ENCODE measurements at places on chromosomes 1 and 21.

GRCh38 chr1:171583591-171584201, 38.3 kb upstream of the MYOCOS start:
- H3K36me3 ChIP-seq = peaks cover 70% of the 10 kb centered on the region
- no peak for DNase-seq
- no peaks in the 10 kb centered on the region for H3K4me1 ChIP-seq
- no peak overlapping the region for H3K27ac ChIP-seq

- DNase-seq = no peak
- peak overlapping the region; percentile 25 for H3K27ac ChIP-seq
- H3K4me1 ChIP-seq = peaks cover 4% of the 10 kb centered on the region
- H3K4me3 ChIP-seq = no peak overlapping the region
Observed at GRCh38 chr1:25460020-25460419, 29.3 kb downstream of the MACO1 start.

DNA sequence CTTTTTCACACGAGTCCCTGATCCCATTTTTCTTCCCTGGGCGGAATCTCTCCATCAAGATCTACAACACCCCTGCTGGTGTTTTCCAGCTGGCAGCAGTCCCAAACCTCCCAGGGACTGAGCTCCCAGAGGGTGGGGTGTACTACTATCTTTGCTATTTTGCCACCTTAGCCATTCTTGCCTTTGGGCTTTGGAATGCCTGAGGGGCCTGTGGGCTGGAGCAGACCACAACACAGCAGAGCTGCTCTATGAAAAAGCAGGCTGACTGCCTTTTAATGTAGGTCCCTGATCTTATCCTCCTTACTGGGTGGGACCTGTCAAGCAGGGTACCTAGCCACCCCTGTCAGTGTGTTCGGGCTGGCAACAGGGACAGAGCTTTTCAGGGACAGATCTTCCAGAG, 91.9 kb downstream of the KCNT2 start:
- no peak overlapping the region for H3K27ac ChIP-seq
- no peaks in the 10 kb centered on the region for H3K4me1 ChIP-seq
- no peak overlapping the region for H3K4me3 ChIP-seq
- no peaks in the 10 kb centered on the region for H3K36me3 ChIP-seq

DNA sequence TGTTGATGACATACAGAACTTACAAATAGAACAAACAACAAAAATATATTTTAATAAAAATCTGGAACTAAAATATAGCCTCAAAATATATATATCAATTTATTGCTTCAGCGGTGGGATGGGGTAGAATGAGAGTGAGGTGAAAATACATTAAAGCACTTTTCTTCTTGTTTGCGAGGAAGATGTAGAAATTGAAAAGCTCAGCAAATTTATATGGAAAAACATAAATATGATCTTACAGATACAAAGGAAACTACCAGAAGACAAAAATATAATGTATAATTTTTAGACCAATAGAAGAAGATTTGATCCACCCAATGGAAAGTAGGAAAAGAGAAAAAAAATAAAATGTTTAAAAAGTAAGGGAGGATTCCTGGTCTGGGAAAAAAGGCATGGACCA, 372.2 kb downstream of the DISC1 start:
- H3K36me3 ChIP-seq = no peaks in the 10 kb centered on the region
- no peak for DNase-seq
- H3K4me1 ChIP-seq = no peaks in the 10 kb centered on the region
- H3K27ac ChIP-seq = no peak overlapping the region

- peaks cover 3% of the 10 kb centered on the region for H3K27me3 ChIP-seq
- no peaks in the 10 kb centered on the region for H3K36me3 ChIP-seq
- no peak overlapping the region for H3K4me3 ChIP-seq
- no peaks in the 10 kb centered on the region for H3K4me1 ChIP-seq
- no peak for DNase-seq
Observed at GRCh38 chr1:34087986-34088385, 77.0 kb downstream of the CSMD2 start.

- H3K36me3 ChIP-seq = no peaks in the 10 kb centered on the region
- H3K4me3 ChIP-seq = no peak overlapping the region
- no peaks in the 10 kb centered on the region for H3K4me1 ChIP-seq
- DNase-seq = no peak
- H3K27ac ChIP-seq = no peak overlapping the region
- no peaks in the 10 kb centered on the region for H3K27me3 ChIP-seq
Observed at GRCh38 chr1:71294178-71294577, 213.3 kb upstream of the ZRANB2 start.

- H3K36me3 ChIP-seq = peaks cover 81% of the 10 kb centered on the region
- H3K27ac ChIP-seq = no peak overlapping the region
- H3K4me1 ChIP-seq = peaks cover 2% of the 10 kb centered on the region
- H3K4me3 ChIP-seq = no peak overlapping the region
Observed at GRCh38 chr1:24666794-24667193, 23.7 kb downstream of the SRRM1 start.

DNA sequence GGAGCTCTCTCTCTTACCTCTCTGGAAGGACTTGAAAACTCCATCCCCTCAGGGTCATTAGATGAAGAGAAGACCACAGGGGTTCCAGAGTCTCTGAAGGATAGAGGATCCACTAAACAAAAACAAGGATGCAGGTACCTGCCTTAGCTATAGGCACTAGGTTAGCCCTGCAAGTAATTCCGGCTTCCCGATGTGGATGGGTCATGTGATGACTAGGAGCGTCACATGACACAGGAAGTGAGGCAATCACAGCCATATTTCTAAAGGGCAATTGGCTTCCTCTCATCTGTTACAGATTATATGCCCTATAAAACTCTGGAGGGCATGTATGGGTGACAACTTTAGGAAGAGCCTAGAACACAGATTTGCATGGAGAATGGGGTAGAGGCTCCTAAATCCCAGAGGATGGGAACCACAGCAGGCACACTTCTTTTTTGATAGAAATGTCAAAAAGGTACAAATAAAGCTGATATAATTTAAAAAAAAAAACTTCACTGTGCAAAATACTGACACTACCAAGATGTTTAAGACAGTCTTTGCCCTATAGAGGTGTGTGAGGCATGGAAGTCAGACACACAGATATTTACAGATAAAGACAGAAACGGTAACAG, 14.1 kb downstream of the ENTREP3 start:
- peaks cover 23% of the 10 kb centered on the region for H3K4me1 ChIP-seq
- H3K27ac ChIP-seq = no peak overlapping the region
- H3K36me3 ChIP-seq = peaks cover 11% of the 10 kb centered on the region
- H3K4me3 ChIP-seq = peak overlapping the region; percentile 41
- H3K27me3 ChIP-seq = no peaks in the 10 kb centered on the region

- H3K36me3 ChIP-seq = no peaks in the 10 kb centered on the region
- DNase-seq = no peak
- no peak overlapping the region for H3K4me3 ChIP-seq
- no peaks in the 10 kb centered on the region for H3K27me3 ChIP-seq
Observed at GRCh38 chr1:77342745-77343144, 60.9 kb downstream of the AK5 start.

GRCh38 chr1:14912839-14913481, 240.6 kb upstream of the TMEM51 start:
- H3K27ac ChIP-seq = no peak overlapping the region
- no peaks in the 10 kb centered on the region for H3K27me3 ChIP-seq
- no peaks in the 10 kb centered on the region for H3K36me3 ChIP-seq

DNA sequence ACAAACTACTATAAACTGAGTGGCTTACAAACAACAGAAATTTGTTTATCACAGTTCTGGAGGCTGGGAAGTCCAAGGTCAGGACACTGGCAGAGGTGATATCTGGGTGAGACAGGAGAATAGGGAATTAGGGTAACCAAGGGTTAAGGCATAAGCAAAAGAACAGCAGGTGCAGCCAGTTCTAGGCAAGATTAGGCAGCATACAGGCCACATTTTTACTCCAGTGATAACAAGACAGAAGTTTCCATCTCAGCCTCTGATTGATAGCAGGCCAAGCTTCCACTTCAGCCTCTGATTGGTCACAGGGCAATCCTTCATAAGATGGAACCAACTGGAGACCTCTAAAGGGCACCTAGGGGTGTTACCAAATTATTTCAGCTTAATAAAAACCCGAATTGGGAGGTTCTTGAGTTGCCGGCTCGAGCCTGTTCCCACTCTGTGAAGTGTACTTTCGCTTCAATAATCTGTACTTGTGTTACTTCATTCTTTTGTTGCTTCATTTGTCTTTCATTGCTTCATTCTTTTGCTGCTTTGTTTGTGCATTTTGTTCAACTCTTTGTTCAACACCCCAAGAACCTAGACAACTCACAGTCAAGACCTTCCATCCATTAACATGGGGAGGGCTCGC, 185.6 kb downstream of the TOMM20 start:
- H3K4me3 ChIP-seq = no peak overlapping the region
- no peak overlapping the region for H3K27ac ChIP-seq
- no peaks in the 10 kb centered on the region for H3K4me1 ChIP-seq
- no peaks in the 10 kb centered on the region for H3K27me3 ChIP-seq
- DNase-seq = no peak

DNA sequence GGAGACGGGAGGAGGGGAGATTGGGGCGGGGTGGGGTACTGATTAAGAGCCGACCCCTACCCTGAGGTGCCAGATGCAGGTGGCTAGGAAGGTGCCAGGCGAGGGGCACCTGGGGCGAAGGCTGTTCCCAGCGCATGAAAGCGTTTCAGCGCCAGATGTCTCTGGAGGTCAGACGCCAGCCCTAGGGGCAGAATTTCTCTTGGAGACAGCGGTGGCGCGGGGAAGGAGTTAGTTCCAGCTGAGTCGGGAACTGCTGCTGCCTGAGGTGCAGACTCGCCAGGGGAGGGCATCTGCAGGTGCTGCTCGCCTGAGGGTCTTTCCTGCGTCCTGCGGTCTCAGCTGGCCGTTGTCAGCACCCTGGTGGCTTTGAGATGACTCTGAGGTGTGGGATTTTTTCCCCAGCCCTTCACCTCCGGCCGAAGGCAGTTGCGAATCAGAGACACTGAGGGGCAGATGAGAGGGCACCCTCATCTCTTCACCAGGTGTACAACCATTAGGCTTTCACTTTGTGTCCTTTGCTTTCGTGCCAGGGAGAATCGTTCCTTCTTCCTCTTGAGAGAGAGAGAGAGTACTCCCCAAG, 539 bp downstream of the CGN start:
- H3K27me3 ChIP-seq = no peaks in the 10 kb centered on the region
- H3K4me3 ChIP-seq = peak overlapping the region; percentile 10
- H3K36me3 ChIP-seq = no peaks in the 10 kb centered on the region
- H3K4me1 ChIP-seq = peaks cover 45% of the 10 kb centered on the region
- peak overlapping the region; percentile 96 for H3K27ac ChIP-seq
- DNase-seq = no peak

GRCh38 chr1:26994020-26994786, 711 bp downstream of the TRNP1 start:
- no peaks in the 10 kb centered on the region for H3K27me3 ChIP-seq
- no peaks in the 10 kb centered on the region for H3K36me3 ChIP-seq
- DNase-seq = no peak
- H3K4me1 ChIP-seq = peaks cover 17% of the 10 kb centered on the region
- H3K4me3 ChIP-seq = no peak overlapping the region

DNA sequence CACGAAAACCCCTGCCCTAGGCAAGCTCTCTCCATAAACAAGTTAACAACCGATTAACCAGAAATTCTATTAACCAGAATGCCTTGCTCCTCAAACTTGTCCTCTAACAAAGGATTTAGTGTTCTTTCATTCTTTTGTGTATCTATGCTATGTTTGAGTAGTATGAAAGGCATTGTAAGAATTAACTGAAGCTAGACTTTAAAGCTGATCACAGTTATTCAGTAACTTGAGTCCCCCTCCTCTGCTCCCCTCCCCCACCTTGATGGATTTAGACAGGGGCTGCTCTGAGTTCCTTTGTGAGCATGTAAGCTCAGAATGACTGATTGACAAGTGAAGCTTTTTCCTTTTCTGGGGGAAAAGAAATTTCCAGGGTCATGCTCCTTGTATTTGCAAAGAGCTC, 257.6 kb downstream of the TTLL7 start:
- H3K4me1 ChIP-seq = no peaks in the 10 kb centered on the region
- no peak for DNase-seq
- no peak overlapping the region for H3K4me3 ChIP-seq
- no peak overlapping the region for H3K27ac ChIP-seq

GRCh38 chr1:175749075-175749474, 5.7 kb upstream of the TNR start:
- H3K4me1 ChIP-seq = no peaks in the 10 kb centered on the region
- H3K27ac ChIP-seq = no peak overlapping the region
- H3K27me3 ChIP-seq = no peaks in the 10 kb centered on the region
- H3K36me3 ChIP-seq = no peaks in the 10 kb centered on the region
- no peak overlapping the region for H3K4me3 ChIP-seq

- no peaks in the 10 kb centered on the region for H3K27me3 ChIP-seq
- H3K4me3 ChIP-seq = no peak overlapping the region
- H3K27ac ChIP-seq = no peak overlapping the region
- H3K36me3 ChIP-seq = no peaks in the 10 kb centered on the region
- DNase-seq = no peak
Observed at GRCh38 chr1:90291431-90292216, 296.7 kb downstream of the ZNF326 start.

DNA sequence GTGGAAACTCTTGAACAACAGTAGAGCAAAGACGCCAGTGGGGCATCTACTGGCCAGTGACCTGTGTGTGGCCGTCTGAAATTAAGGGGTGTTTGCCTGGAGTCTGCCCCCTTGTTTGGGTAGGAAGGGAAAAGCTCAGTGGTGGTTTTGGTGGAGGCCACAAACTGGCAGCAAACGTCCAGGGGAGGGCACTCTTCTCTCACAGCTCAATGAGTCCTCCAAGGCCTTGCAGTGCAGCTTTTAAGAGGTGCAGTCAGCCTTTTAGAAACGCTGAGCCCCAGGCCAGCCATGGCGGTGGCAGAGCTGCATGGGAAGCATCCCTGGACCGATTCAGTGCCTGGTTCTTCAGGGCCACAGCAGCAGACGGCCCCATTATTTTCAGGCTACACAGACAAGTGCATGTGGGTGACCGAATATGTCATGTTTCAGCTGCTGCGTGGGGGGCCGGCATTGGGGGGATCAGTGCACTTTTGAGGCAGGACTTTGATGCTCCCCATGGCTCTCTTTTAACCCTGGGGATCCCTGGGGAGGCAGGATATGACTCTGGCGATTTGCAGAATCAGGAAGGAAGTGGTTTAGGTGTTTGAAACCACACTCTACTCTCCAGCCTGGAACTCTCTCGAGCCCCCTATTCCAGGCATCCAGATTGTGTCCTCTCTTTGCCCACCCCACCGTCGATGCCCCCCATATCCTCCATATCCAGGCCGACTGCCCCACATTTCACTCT, 414.0 kb downstream of the PRDM2 start:
- H3K27ac ChIP-seq = no peak overlapping the region
- no peaks in the 10 kb centered on the region for H3K4me1 ChIP-seq
- no peak overlapping the region for H3K4me3 ChIP-seq
- no peak for DNase-seq
